ENCODE measurements at places on chromosomes 6 and 20.
A peak's percentile ranks its signal among the peaks of the same experiment; 100 is the strongest.

DNA sequence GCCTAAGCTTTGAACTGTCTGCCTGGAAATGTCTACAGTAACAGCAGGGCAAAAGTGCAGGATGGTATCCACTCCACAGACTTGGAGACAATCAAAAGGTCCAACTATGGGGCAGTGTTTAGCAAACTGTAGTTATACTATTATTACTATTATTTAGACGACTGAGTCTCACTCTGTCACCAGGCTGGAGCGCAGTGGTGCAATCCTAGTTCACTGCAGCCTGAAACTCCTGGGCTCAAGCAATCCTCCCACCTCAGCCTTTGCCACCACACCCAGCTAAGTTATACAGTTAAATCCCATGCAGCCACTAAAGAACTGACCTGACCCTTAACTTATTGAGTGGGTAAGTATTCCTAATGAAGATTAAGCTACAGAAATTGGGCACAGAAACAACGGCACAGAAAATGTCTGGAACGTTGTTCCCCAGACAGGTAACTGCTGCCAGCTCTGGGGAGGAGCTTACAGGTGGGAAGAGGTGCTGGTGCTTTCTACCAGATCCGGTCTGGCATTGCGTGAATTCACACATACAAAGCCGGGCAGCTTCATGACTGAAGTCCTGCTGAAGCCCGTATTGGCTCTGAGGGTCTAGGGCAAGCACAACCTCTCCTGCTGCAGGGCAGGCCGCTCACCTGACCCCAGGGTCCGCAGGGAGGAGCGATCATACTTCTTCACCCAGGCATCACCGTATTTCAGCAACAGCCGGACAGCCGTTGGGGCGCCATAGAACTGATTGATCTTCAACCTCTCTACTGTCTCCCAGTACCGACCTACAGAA, 27.0 kb upstream of the APMAP start:
- DNase-seq, result peak; percentile 24

GRCh38 chr6:166619912-166620311, 7.1 kb downstream of the RPS6KA2 start:
- no peak for DNase-seq

- DNase-seq, result no peak
Observed at GRCh38 chr6:157928428-157928827, 53.2 kb upstream of the SYNJ2 start.

DNA sequence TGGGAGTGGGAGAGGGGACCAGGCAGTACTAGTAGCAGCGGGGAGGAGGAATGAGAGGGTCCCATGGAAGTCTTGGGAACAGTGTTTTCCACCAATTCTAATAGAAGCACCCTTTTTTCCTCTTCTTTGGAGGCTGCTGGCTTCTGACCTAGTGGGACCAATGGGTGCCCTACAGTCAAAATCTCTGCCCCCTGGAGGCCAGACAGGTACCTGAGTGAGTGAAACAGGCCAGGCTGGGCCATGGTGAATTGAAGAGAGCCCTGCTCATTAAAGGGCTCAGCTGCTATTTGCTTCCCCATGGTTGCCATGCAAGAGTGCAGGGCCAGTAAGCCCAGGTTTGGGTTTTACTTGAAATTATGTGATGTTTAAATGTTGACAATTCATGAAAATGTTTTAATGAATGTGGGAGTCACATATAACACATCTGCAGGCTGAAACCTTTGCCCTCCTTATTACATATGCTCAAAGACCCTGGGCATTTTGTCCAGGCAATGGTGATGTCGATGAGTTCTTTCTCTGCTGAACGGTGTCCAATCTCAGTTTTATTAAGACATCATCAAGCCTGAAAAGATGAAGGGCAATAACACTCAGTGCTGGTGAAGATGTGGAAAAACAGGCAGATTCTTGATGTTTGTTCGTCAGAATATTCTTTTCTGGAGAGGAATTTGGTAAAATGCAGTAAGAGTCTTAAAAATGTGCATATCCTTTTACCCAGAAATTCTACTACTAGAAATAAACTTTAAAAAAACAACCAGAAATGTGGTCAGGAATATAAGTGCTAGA, 42.3 kb upstream of the OCSTAMP start:
- DNase-seq, result no peak

GRCh38 chr6:10386220-10386619, 28.7 kb downstream of the TFAP2A start:
- no peak for DNase-seq

GRCh38 chr6:137126875-137127485, 46.5 kb downstream of the IL22RA2 start:
- no peak for DNase-seq

All from dorsolateral prefrontal cortex (tissue), 122 donors.